ENCODE measurements at places on chromosomes 13 and 19.

DNA sequence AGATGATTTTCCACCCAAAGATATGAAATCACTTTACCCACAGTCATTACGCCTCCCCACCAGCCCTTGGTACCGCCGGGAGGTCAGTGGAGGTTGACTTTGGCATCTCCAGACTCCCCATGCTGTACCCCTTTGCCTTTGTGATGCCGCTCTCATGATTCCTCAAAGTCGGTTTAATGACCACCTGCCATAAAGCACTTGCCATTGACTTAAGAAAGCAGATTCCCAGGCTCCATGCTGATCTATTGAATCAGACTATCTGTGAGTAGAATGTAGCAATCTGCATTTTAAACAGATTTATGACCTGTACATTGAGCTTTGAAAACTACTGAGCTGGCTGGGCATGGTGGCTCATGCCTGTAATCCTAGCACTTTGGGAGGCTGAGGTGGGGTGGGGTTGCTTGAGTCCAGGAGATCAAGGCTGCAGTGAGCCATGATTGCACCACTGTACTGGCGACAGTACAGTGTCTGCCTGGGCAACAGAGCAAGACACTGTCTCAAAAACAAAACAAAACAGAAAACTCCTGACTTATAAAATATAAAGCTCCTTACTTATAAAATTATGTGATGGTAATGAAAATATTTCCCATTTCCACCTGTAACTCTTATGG lies 235.2 kb downstream of the KLF5 start:
- no peak for DNase-seq

DNA sequence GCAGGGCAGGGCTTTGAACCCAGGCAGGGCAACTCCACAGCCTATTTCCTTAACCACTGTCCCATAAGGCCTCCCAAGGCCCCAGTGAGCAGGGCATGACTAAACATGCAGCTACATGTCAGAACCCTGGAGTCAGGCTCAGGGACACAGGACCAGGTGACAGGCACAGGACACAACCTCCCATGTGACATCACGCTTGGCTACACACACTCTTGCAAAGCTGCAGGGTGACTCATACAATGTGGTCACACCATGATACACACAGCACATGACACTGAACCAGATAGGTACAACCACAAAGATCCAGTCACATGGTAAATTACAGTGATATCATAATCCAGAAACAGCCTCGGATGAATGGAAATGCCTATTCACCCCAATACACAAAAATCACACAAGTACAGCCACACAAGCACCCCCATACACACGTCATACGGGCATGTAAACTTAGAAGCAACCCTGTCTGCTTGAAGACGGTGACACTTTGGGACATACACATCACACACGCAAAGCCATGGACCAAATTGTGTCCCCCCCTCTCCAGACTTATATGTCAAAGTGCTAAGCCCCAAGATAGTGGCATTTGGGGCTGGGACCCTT lies 14.5 kb downstream of the KLK4 start:
- no peak for DNase-seq

DNA sequence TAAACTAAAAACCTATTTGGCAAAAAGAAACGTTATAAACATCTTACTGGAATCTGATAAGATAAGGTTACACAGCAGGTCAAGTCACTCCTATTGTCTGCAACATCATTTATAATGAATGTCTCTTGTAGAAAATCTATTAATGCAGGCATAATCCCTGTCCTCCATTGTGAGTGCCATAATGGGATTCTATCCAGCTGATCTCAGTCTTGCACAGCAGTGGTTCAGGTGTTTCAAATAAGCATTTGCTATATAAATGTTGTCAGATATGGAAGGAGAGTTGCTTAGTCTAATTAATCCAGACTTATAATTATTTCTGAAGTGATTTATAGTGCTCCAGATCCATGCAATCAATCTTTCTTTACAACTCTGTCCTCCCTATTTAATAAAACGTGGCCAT lies 186.5 kb upstream of the ATXN8OS start:
- DNase-seq: no peak

GRCh38 chr19:45780146-45780447 lies 2.2 kb downstream of the DMPK start:
- DNase-seq: no peak

DNA sequence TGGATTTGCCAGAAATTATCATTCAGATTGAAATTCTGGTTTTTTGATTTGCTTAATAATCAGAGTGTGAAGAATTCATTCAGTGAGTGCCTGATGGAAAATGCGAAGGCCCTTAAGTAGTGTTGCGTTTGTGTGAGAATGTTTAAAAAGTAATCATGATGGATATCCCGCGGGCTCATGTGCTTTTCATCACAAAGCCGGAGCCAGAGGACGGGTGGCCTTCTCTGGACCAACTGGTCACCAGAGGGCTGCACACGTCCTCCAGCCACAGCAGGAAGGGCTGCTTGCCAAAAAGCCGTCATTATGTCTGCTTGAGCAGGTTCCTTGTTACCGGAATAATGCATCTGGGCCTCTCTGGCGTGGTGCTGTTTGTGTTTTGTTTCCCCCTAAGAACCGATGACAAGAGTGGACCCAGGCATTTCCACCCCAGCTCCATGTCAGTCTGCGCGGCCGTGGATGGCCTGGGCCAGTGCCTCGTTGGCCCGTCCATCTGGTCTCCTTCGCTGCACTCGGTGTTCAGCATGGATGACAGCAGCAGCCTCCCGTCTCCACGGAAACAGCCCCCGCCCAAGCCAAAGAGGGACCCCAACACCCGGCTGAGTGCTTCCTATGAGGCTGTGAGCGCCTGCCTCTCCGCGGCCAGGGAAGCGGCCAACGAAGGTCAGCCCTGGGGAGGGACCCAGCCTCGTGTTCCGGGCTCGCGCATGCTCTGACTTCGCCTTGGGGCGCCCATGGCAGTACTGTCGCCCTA lies 497.7 kb downstream of the MYO16 start:
- DNase-seq: no peak

GRCh38 chr19:55495646-55496349 lies 7.6 kb downstream of the SSC5D start:
- no peak for DNase-seq

GRCh38 chr19:39380521-39381502 lies 10.1 kb downstream of the PAF1 start:
- no peak for DNase-seq

- no peak for DNase-seq
Observed at GRCh38 chr13:88022431-88023208, 351.4 kb downstream of the SLITRK5 start.

- peak; percentile 33 for DNase-seq
Observed at GRCh38 chr19:45882652-45883585, 3.0 kb downstream of the IRF2BP1 start.

- DNase-seq: no peak
Observed at GRCh38 chr13:42125046-42125445, 76.6 kb downstream of the DGKH start.

- peak; percentile 69 for DNase-seq
Observed at GRCh38 chr19:44746946-44747738, 1.4 kb upstream of the BCL3 start.

DNA sequence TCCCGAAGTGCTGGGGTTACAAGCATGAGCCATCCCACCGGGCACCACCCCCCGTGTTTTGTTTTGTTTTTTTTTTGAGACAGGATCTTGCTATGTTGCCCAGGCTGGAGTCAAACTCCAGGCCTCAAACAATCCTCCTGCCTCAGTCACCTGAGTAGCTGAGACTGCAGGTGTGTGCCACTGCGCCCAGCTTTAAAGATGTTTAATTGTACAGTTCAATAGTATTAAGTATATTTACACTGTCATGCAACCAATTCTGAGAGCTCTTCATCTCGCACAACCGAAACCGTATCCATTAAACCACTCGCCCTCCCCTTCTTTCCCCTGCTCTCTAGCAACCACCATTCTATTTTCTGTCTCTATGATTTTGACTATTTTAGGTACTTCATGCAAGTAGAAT lies 15.6 kb downstream of the NUCB1 start:
- DNase-seq: no peak

GRCh38 chr19:10001899-10002298 lies 8.4 kb downstream of the COL5A3 start:
- DNase-seq: no peak

DNA sequence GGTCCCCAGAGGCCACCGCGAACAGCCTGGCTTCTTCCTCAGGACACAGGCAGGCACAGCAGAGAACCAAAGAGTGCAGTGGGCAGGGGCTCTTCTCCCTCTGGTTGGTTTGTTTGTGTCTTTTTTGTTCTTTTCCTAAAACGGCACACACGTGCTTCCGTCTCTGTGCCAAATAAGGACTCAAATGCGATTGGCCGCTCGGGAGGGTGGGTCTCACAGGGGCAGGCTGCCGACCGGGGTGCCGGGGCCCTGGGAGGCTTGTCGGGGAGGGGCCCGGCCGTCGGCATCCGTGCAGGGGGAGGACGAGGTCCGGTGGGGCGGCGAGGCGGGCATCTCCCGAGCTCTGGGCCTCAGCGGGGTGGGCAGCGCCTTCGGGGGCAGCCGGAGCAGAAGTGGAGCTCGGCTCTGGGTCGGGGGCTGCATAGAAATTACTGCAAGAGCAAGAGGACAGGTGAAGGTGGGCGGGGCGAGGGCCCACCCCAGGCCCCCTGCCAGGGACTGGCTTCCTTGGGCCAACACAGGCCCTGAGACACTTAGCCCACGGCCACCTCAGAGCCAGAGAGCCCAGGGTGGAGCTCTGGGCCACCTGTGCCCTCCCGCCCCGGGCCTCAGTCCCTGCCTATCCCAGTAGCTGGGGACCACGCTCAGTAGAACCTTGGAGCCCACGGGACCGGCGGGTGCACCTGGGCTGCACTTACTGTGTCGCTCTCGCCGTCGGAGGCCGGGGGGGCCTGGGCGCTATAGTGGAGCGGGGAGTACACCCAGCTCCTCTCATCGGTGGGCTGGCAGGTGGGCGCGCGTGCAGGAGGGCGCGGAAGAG lies 6.4 kb upstream of the CACTIN start:
- no peak for DNase-seq

- DNase-seq: peak; percentile 14
Observed at GRCh38 chr13:106337096-106337850, 198.2 kb downstream of the EFNB2 start.

DNA sequence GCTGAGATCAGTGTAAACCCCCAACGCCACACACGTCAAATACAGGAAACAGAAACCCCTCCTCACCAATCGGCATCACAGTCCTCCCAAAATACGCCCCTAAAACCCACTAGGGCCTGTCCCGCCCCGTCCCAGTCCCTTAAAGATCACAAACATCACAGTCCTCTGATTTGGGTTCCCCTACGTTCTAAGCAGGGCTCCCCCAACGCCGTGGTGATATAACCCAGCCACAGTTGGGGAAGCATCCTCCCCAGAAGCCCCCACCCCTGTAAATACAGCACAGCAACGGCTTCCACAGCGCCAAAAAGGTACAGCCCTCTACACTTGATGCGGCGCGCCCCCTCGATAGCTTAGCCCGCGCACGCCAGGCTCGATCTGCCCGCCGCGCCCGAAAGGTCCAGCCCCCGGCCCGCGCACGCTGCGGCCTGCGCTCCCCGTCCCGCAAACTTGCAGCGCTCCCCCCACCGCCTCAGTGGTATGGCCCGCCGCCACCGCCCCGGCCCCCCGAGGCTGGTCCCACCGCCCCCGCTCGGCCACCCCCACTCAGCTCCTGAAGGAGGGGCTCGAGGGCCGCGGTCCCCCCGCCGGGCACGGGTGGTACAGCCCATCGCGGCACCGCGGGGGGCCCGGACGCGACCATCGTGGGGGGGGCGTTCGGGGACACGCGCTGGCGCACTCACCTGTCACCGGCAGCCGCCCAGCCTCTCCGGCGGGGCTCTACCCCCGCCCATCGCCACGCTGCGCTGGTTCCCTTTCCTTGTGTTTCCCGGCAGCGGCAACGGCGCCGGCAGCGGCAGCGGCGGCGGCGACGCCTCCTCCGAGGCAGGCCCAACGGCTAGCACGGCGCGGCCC lies at the start of gene AKT2:
Gene AKT2, minus strand, starts transcription at position 845 of the 852 bp plus-strand sequence. CDS start 20,078 bp downstream, outside the sequence.
- no peak for DNase-seq

- DNase-seq: no peak
Observed at GRCh38 chr13:113754691-113755090, 4.3 kb upstream of the TMEM255B start.

DNA sequence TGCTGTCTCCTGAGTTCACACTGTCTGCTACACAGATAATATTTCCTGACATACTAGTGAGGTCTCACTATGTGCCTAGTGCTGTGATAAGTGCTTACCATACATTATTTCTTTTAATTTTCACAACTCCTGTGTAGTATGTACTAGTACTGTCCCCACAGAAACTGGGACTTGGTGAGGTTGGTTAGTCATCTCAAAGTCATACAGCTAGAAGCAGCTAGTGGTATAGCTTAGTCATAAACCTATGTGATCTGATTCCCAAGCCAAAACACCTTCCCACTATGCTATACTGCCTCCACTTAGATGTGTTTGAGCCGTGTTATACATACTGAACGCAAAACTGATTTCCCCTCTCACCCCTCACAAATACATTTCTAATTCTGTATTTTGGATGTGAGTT lies 10.5 kb downstream of the MTMR6 start:
- no peak for DNase-seq

- DNase-seq: no peak
Observed at GRCh38 chr13:46596466-46596865, 43.5 kb downstream of the LRCH1 start.

GRCh38 chr13:31200637-31200971 lies 829 bp downstream of the B3GLCT start:
- DNase-seq: no peak

- DNase-seq: no peak
Observed at GRCh38 chr13:23903906-23904280, 6.6 kb upstream of the C1QTNF9B start.

DNA sequence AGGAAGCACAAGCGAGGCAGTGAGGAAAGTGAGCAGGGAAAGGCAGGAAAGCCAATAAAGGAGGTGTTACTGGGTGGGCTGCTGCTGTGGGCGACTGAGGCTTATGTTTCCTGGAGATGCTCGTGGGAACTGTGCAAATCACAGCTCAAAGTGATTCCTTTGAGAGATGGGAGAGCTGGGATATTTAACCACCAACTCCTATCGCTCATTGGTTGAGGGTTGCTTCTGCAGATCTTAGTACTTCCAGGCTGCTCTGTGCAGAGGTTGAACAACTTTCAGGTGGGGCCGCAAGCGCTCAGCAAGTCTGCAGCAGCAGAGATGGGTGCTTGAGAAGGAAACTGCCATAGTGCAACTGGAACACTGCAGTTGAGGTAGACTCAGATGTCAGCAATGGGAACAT lies 8.4 kb downstream of the PCDH8 start:
- DNase-seq: no peak

DNA sequence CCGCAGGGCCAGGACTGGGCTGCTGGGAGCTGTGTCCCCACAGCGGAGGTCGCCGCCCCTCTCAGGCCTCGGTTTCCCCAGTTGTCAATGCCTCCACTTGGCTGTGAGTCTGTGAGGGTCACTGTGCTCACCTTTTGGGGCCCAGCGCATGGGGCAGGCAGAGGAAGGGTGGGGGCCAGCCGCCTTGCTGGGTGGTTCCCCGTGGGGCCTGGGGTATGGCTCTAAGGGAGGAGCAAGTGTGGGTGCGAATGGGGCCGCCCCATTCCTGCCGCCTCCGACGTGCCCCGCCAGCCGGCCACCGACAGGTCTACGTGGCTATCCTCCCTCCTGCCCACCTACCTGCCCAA lies 800 bp upstream of the FGF22 start:
- DNase-seq: no peak

DNA sequence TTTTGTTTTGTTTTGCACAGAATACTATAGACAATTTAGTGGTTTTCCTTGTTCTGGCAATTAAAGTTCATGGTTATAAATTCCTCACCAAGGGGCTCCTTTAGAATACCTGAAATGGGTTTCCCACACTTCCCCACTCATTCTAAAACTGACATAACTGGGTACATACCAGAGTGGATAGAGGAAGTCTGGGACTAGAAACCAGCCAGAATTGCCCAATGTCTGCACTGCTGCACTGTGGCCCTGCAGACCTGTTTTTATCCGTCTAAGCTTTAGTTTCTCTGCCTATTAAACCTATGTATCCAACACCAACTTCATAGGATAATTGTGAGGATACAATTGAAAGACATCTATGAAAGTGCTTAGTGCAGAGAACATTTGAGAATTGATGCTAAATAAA lies 498.6 kb downstream of the KCTD12 start:
- no peak for DNase-seq

Data from AG04449 (cell line).